ENCODE measurements at places on chromosomes 11 and 22.

GRCh38 chr11:40338739-40339138 lies 1120.7 kb downstream of the LRRC4C start:
- no peak for DNase-seq

- no peak for DNase-seq
Measured at GRCh38 chr22:21936151-21936775, 16.4 kb downstream of the PPM1F start.

DNA sequence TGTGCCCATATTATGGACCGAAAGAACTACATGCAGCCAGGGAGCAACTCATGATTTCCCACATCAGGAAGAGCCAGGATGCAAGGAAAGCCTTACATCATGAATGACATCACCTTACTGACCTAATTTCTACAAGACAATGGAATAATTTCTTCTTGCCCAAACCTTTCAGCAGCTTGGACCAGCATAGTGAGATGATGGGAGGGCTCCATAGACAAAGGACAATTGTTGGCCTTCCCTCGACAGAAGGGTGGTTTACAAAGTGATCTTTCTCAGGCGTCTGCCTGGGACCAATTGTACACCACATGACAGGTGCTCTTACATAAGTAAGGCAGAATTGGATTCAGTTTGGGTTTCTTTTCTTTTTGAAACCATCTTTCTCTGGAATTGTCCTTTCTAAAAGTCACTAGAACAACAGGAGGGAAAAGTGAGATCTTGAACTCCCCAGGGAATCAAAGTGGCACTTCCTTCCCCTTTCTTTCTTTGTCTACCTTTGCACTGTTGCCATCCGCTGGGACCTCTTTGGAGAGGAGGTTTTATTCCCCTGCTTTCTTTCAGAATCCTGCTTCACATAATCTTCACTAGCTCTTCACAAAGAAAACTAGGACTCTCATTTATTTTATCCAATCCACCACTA lies 51.7 kb upstream of the PAK1 start:
- DNase-seq = no peak

- peak; percentile 77 for DNase-seq
Measured at GRCh38 chr11:61777234-61778090, 14.9 kb downstream of the TMEM258 start.

- DNase-seq = no peak
Measured at GRCh38 chr11:15568440-15568839, 453.7 kb downstream of the INSC start.

- no peak for DNase-seq
Measured at GRCh38 chr22:45127866-45128265, 35.9 kb upstream of the NUP50 start.

GRCh38 chr11:113332638-113333329 lies 18.4 kb downstream of the TTC12 start:
- no peak for DNase-seq

DNA sequence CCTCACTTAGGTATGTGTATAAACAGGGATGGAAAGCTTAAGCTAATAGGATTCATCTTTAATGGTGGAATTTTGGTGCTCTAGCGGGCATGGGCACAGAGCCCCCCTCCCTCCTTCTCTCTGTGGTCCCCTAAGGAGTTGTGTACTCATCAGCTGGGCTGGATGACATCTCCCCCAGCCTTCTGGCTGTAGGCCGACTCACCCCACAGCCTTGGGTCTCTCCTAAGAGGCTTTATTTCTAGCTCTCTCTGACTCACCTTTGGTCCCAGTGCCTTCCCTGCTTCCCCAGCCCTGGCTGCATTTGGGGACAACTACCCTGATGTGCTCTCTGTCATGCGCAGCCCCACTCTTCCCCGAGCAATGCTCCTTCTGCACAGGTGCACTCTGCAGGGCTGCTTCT lies 26.9 kb downstream of the SLC6A5 start:
- DNase-seq = no peak

DNA sequence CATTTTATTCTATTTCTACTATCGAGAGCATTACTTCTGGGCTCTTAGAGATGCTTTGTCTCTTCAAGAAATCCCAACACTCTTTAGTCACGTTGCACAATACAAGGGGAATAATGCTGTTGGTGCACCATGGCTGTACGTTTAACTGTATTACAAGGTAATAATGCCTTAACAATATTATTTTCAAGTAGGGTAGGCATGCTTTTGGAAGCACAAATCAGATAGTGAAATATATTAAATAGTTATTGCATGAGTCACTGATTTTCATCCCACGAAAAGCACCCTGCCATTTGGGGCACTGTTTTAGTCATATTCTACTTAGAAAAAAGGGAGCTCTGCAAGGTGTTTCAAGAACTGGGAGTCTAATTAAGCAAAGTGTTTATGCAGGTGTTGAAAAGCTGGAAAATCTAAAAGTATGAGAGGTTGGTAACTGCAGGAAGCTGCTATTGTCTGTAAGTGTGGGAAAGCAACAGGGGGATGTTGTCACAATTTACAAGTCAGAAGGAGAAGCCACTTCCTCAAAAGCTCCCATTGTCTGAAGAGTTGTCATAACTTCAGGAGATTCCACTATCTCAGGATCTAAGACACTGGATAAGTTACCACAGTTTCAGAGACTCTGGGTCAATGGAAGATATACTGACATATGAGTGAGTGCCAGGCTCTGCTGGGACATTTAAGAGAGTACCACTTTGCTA lies 218.2 kb downstream of the JRKL start:
- DNase-seq = no peak

DNA sequence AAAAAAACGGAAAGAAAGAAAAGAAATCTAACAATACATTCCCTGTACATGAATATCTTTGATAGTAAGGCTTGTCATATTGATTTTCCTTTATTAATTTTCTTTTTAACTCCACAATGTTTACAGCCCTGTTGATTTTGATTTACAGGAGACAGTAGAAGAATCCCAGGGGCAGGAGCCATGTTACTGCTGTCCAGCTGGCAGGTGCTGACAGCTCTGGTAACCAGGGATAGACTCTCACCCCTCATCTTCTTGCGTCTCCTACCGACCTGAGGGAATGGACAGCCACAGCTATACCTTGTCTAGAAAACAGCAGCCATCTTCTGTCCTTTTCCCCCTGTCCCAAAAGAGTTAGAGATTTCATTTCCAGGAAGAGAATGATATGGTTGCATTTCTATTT lies 37.4 kb downstream of the PRDM10 start:
- DNase-seq = no peak

GRCh38 chr11:91906871-91907624 lies 317.6 kb upstream of the FAT3 start:
- no peak for DNase-seq

GRCh38 chr11:63613517-63614135 lies 607 bp downstream of the PLAAT3 start:
- DNase-seq = peak; percentile 39

DNA sequence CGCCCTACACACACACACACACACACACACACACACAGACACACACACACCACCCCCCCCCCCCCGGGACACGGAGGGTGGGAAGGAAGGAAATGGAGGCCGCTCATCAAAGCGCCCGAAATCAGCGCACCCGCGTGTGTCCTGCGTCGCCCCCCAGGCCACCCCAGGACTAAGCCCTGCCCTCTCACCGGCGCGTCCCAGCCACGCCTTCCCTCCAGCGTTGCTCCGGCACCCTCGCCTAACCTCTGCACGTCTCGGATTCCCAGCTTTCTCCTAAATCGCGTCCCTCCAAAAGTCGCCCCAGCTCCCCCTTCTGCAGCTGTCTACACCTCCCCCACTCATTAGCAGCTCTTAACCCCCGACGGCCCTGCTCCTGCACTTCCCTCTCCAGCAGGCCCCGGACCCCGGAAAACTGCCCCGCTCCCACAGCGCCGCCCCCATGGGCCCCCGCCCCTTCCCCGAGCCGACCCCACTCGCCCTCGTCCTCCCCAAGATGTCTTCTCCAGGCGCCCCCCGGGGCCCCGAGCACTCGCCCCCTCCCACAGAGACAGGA lies 557 bp downstream of the PACSIN2 start:
- DNase-seq = peak; percentile 49

DNA sequence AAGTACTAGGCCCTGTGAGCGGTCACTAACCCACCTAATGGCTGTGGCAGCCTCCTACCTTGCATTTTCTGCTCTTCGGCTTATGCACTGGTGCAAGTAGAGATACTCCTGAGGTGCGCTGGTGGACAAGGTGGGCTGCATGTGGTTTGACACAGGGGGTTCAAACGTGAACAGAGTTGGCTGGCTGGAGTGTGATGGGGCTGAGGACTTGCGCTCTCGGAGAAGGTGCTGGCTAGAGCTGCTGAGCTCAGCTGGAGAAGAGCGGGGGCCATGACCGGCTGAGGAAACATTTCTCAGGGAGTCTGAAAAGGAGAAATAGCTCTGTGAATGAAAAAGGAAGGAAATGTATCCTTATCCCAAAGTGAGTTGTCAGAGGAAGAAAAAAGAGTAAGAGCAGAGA lies 61.4 kb downstream of the USP35 start:
- DNase-seq = no peak

DNA sequence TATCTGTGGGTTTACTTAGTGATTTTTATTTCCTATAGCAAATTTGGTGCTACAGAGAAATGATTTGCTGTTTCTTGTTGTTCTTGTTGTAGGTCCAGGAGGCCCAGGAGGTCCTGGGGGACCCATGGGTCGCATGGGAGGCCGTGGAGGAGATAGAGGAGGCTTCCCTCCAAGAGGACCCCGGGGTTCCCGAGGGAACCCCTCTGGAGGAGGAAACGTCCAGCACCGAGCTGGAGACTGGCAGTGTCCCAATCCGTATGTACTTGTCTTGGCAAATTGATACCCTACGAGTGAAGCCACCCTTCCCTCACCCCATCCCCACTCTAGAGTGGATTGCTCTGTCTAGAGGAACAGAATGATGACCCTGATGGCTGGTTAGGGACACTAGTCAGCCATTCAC lies 7.8 kb upstream of the GAS2L1 start:
- peak; percentile 21 for DNase-seq

DNA sequence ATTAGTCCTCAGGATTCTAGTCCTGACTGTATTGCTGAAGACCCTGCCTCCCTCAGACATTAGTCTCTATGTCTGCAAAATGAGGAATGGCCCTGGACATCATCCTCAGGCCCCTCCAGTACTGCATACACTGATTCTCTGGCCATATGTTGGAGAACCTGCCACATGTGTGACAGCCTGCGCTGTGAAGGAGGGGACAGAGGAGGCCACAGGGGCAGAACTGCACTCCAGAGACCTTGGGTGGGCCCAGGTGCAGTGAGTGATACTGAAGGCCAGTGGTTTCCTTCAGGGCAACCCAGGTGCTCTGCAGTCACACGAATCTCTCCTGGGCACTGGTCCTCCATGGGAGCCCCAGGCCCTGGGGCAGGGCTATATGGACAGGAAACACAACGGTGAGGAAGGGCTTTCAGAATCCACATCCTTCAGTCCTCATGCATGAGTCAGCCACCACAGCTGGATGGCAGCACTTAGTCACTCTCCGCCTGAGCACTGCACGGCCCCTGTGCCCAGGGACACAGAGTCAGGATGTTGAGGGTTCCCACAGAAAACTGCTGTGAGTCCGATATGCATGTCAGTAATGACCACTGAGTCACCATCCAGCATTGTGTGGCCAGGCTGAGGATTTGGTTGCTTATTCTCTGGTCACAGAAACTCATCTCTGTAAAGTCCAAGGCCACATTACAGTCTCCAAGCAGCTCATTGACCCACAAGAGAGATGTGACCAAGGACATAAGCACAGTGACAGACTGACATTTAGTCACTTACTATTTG lies 39.7 kb downstream of the ME3 start:
- peak; percentile 74 for DNase-seq

GRCh38 chr22:50603511-50604255 lies 3.1 kb downstream of the MAPK8IP2 start:
- no peak for DNase-seq

DNA sequence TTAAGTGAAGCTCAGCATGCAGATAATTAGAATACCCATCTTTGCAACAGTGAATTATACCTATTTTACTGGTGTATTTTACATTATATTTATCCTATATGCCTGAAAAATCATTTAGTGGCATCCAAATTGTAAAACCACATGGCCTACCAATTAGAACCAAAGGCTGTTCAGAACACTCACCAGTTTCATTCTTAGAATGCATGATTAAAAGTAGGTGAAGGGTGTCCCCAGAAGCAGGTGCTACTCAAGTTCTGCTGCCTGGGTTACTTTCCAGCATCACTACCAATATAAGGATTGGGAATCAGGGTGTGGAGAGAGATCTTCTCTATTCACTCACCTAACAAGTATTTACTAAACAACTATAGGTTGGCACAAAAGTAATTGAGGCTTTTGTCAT lies 103.3 kb downstream of the SGSM3 start:
- DNase-seq = no peak

GRCh38 chr11:129828301-129828836 lies 12.7 kb downstream of the TMEM45B start:
- no peak for DNase-seq

Measured in activated T-cell treated with anti-CD3 and anti-CD28 coated beads, Interleukin-2, amount 50 U/mL, for 48 hours (primary cell).